ENCODE measurements at places on chromosomes 2 and 18.

DNA sequence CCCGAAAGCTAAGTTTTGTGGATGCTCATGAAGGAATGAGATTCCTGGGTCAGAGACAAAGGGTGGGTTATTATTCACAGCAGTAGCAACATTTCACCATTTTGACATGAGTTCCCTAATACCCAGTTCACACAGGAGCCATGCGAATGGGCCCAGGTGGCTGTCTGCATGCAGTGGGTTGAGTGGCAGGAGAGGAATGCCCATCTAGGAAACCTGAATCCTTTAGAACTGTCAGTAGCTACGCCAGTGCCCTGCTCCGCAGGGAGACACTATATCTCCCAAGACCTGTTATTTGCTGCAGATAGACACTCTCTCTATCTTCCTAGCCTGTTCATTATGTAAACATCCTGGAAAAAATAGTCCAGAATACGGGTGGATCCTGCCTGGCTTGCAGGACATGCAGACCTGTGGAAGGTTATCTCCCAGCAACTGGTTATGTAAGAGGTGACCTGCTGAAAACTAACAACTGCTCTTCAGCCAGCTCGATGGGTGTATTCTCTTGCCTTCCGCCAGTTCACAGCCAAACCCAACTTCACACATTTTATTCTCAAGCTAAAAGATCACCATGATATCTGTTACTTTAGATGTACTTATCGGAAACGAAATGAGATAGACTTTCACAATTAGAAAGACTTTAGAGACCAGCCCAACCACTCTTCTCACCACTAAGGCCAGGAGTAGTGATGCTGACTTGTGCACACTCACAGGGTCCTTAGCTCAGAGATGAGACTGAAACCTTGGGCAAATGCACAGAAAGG, 59.1 kb downstream of the MBP start:
- DNase-seq: peak; percentile 83

DNA sequence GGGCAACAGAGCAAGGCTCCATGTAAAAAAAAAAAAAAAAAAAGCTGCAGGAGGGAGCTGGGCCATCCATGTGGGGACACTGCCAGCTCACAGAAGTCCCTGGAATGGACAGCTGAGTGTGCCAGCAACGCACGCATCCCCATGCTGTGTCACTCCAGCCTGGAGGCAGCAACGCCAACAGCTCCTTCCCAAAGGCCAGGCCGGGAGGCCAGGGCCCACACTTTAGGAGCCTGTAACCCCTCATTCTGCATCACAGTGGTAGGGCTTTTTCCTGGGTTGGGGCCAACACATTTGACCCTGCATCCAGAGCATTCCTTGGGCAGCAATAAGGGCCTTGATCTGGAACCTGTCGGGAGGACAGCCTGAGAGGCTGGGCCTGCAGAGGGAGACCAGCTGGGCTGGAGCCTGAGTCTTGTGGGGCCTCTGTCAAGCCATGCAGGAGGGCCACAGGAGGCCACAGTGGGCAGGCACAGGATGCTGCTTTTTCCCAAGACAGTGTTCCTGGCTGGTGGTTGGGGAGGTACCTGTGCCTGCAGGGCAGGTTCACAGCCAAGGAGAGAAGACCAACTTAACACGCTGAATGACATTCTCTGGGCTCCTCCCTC, 16.8 kb upstream of the KCNK3 start:
- DNase-seq: no peak

GRCh38 chr2:202141329-202141947, 68.4 kb downstream of the KIAA2012 start:
- no peak for DNase-seq

GRCh38 chr2:198774576-198774975, 683.2 kb downstream of the SATB2 start:
- DNase-seq: no peak

DNA sequence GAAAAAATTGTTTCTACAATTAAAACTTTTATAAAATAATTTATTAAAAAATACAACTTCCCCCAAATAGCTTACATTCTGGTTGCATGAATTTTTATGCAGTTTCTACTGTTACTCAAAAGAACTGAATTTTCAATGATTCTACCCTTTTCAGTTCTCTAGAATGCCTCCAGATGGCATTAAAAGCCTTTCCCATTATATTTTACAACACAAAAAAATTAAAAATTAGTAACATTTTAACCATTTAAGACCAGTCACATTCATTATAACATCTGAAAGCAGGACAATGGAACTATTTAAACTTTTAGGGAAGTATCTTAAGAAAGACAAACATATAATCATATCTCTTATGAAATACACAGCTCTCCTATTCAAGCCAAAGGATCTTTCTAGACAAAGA, 236.0 kb upstream of the REV1 start:
- no peak for DNase-seq

- DNase-seq: no peak
These were observed 156.4 kb downstream of the COPS8 start for GRCh38 chr2:237242091-237242536.

DNA sequence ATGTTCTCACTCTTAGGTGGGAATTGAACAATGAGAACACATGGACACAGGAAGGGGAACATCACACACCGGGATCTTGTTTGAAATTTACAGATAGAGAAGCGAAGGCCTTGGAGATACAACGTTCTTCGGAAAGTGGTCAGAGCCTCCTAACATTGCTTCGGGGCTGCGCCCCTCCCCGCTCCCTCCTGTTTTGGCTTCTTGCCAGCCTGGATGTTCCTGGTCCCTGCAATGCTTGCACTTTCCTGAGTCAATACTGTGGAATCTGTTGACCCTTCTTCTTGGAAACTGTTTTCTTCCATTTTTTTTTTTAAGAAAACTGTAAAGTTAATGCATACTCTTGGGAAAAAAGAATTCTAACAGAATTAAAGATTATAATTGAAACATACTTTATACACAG, 360.8 kb downstream of the SOCS6 start:
- no peak for DNase-seq

All from natural killer cell treated with Interleukin-12 subunit alpha and Interleukin-12 subunit beta and Interleukin-15 and Interleukin-18, amount 100 ng/mL, for 72 hours (primary cell).